GM03348 (cell line): ENCODE measurements at places on chromosomes 3 and 15.
A peak's percentile ranks its signal among the peaks of the same experiment; 100 is the strongest.

GRCh38 chr15:51405693-51406523 lies 64.5 kb downstream of the GLDN start:
- no peak for DNase-seq

- DNase-seq = peak; percentile 58
Measured at GRCh38 chr3:14791343-14791945, 27.3 kb upstream of the FGD5 start.

- peak; percentile 78 for DNase-seq
Measured at GRCh38 chr3:69009559-69010410, 3.7 kb downstream of the EOGT start.

DNA sequence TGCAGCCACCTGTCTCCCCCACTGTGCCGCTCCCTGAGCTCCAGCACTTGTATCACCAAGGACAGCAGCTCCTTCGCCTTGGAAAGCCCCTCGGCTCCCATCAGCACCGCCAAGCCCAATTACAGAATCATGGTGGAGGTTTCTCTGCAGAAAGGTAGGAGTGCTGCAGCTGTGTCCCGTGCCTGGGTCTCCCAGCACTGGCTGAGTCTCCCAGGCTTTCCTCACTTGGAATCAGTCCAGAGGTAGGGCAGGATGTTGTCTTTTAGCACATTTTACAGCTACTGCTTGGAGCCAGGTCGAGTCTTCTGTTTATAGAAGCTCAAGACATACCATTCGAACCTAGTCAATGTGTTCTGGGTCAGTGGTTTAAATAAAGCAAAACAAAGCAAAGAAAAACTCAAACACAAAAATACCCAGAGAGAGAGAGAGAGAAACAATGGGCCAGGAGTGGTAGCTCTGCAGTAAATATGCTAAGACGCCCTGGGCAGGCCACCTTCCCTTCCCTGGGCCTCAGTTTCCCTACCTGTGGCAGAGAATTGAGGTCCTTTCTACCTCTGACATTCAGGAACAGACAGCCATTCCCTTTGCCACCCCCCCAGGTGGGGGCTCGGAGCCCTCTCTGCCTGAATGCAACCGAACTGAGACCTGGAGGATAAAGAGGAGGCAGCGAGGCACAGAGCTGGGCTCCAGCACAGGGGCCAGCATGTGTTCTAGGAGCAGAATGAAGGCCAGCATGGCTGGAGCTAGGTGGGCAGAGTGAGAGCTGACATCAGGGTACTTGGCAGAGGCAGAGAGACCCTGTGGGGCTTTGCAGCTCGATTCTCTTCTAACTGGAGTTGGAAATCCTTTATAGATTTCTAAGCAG lies 44.1 kb downstream of the STARD5 start:
- DNase-seq = no peak
